ENCODE measurements at places on chromosomes 7 and 10.

DNA sequence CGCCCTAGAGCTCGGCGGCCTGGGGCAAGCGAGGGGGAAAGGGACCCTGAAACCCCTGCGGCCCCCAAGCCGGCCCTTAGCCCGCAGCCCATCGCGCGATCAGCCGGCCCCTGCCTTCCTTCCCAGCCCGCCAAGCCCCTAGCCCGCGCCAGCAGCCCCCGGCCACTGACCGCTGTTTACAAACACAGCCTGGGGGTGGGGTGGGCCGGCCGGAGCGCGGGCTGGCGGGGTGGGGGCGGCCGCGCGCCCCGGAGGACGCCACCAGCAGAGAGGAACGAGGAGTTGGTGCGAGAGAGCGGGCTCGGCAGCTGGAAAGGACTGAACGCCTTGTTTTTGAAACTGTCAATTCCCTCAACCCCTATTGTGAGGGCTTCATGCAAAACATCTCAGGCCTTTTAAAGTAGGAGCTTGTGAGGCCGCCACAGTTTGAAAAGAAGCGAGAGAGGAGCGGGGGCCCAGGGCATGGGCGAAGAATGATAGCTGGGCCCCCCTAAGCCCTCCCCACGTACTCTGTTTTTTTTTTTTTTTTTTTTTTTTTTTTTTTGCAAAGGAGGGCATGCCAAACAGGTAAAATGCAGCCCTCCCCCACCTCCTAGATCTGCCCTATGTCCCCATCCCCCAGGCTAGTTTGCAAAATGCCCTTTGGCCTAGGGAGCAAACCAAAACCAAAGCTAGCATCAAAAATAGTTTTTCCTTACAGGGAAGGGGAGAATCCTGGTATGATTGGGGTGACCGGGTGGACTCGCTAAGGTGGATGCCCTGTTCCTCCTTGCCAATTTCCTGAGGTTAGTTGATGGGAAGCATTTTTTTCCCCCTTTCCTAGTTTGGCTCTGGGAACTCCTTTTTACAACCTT is 15.0 kb downstream of the SKIDA1 start:
- DNase-seq: no peak

DNA sequence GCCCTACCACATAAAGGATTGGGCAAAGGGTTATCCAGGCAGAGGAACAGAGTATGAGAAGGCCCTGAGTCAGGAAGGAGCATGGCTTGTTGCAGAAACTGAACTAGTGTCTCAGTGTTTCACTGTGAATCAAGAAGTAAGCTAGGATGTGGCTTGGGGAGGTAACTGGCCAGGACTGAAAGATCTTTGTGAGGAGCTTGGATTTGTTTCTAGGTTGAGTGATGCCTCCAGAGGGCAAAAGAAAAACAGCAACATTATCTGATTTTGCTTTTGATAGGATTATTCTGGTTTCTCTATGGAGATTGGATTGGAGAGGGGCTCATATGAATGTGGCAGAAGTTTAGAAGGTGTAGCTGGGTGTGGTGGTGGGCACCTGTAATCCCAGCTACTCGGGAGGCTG is 137.9 kb upstream of the HDAC9 start:
- no peak for DNase-seq

DNA sequence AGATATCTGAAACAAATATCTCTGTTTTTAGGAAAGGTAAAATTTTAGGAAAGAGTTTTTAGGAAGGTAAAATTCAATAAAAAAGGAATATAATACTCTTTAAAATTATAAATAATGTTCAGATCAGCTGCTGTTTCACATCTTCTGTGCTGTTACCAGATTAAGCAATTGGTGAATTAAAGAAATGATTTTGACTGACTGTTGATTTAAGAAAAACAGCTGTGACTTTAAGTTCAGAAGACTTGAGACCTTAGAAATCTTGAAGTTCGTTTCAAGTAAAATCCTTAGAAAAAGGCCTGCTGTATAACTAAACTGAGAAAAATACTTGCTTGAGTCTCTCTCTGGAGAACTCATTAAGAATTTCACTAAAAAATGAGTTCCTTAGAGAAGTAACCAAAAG is 250.6 kb downstream of the DOCK4 start:
- DNase-seq: no peak

GRCh38 chr7:79454361-79454960 is 994 bp upstream of the MAGI2 start:
- no peak for DNase-seq

- DNase-seq: no peak
Measured at GRCh38 chr10:74213571-74214162, 62.6 kb downstream of the ADK start.

DNA sequence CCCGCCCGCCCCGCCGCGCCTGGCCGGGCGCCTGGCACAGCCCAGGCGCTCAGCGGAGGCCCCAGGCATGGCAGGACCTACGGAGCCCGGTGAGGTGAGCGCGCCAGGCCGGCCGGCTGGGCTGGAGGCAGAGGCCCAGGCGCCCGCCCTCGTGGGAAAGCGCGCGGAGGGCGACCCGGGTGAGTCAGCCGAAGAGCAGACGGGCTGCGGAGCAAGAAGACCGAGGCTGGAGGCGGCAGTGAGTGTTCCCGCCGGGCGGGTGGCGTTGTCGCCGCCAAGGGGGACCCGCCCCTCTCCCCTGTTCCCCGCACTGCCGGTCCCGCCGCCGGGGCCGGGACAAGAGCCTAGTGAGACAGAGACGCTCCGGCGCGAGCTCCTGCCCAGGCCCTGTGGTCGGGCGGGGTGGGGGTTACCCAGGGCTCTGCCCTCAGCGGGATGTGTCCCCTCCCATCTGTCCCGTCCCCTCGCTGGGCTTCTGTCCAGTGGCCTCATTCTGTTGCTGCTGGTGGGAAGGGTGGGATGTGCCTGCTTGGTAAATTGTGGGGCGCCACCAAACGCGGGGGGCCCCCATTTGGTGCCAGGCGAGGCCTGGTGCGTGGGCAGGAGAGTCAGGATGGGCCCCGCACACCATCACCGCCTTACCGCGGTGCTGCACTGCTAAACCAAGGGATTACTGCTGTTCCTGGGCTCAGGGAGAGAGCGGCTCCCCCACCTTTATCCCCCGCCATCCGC is 17.0 kb upstream of the NODAL start:
- no peak for DNase-seq

DNA sequence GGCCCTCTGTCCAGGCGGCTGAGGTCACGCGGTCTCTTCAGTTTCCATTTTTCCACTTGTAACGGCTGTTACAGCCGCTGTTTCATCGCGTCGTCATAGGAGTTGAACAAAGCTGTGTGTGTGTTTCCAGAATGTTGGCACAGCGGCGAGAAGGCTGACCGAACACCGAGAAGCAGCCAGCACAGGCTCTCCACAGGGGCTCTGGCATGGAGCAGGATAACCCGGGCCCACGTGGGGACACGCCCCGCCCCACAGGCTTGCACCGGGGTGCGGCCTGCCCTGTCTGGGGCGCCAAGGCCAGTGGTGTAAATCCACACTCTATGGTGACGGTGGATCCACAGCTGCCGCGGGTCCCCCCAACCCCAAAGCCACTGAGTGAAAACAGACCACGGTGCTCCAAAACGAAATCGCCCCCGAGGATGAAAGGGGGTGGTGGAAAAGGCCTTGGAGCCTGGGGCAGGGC is 448.2 kb downstream of the DNAJB6 start:
- no peak for DNase-seq

DNA sequence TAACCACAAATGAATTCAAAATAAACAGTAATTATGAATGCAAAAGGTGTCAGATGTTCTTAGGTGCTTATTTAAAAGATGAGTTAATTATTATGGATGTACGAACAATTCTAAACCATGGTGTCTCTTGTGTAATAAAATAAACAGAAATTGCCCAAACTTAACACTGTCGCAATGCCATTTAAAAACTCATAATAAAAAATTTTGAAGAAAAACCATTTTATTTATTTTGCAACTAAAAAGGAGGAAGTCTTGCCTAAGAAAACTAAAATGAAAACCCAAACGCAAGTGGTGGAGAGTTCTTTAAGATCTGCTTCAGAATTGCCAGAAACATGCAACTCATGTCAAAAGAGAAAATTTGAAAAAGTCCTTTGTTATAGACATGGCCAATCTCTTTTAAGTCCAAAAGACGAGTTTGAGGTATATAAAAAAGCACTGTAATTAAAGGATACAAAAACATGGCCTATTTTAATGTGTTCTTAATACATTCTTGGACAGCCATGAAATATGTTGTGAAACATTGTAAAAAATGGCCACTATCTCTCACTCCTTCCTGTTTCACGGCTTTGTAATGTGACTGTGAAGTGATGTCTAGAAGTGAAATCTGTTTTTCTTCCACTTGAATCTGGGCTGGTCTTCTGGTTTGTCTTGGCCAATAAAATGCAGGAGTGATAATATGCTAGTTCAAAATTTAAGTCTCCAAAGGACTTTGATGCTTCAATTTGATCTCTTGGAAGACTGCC is 322.9 kb downstream of the PRPF18 start:
- DNase-seq: no peak

GRCh38 chr7:94660006-94660405 is 4.1 kb upstream of the SGCE start:
- DNase-seq: no peak

DNA sequence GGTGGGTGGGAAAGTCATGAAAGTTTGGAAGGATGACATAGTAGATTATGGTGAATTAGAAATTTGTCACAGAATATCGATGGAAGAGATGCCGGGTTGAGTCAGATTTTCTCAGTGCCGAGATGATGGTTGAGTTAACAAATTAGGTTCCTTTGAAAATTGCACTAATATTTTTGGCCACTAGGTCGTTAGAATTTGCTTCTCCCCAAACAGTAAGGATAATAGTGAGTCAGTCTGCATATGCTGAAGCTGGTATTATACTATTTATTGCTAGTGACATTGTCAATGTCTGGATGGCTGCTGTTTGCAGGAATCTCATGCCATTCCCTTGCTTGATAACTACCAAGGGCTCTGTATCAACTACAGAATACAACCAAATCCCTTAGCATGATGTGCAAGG is 37.7 kb upstream of the MINDY3 start:
- no peak for DNase-seq

- no peak for DNase-seq
Measured at GRCh38 chr10:59708816-59709394, 745 bp downstream of the SLC16A9 start.

- DNase-seq: no peak
Measured at GRCh38 chr7:123439191-123439590, 95.2 kb downstream of the IQUB start.

GRCh38 chr10:71476228-71477011 is 79.7 kb downstream of the CDH23 start:
- no peak for DNase-seq

GRCh38 chr7:47982610-47983009 is 3.2 kb upstream of the HUS1 start:
- DNase-seq: no peak

GRCh38 chr7:82442492-82443035 is 1.0 kb downstream of the CACNA2D1 start:
- DNase-seq: no peak

DNA sequence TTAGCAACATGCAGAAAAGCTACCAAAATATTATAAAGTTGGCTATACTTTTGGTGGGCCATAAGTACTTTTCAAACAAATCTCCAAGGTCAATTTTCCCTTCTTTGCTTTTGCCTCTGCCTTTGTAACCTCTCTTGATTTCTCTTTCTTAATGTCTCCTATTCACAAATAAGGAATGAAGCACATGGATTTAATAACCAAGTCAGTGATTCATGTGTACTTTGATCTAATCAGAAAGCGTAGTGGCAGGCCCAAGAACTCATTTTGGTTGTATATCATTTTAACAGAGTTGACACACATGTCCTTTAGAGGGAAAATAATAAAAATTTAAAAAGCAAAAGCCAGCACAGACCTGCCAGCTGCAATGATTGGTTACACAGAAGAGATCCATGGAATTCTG is 93.7 kb downstream of the FZD1 start:
- DNase-seq: no peak

- no peak for DNase-seq
Measured at GRCh38 chr7:38736138-38736537, 105.0 kb upstream of the AMPH start.

DNA sequence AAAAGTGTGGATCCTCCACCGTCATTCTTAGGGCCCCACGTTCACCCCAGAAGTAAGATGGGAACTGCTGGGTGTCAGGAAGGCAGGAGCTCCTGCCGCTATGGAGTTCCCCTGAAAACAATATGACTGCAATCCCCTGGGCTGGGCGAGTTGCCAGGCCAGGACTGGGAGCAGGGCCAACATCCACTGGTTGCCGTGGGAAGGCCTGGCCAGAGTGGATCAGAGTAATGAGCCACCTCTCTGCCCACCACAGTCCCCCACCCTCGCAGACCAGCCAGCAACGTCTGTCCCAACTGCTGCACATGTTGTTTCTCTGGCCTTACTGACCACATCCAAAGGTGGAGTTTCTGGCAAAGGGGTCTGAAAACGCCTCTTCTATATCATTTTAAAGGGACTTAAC is 86.6 kb downstream of the STRA8 start:
- DNase-seq: no peak

DNA sequence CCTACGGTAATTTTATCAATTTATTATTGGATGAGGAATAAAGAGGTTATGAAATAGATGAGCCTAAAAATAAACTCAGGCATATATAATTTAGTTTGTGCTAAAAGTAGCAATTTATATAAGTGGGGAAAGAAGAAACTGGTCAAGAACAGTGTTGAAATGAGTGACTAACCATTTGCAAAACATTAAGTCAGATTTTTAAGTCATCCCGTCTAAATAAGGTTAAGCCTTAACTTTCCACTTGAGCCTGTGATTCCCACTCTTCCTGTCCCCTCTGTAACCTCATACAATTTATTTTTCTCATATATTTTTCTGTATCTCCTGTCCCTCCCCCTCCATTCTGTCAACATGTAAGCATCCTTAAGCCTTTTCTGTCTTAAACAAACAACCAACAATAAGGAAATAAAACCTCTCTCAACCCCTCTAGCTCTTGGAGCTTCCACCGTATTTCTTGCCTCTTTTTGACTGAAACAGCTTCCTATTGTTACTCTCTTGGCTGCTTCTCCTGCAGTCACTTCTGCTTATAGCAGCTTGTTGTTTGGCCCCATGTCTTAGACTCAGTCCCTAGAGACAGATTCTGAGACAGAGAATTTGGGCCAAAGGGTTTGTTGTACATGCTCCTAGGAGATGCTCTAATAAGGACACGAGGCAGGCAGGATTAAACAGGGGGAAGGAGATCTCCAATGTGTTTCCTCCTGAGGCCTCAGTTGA is 109.7 kb downstream of the GNAI1 start:
- DNase-seq: no peak

GRCh38 chr10:129025787-129026186 is 441.3 kb upstream of the MGMT start:
- DNase-seq: no peak

DNA sequence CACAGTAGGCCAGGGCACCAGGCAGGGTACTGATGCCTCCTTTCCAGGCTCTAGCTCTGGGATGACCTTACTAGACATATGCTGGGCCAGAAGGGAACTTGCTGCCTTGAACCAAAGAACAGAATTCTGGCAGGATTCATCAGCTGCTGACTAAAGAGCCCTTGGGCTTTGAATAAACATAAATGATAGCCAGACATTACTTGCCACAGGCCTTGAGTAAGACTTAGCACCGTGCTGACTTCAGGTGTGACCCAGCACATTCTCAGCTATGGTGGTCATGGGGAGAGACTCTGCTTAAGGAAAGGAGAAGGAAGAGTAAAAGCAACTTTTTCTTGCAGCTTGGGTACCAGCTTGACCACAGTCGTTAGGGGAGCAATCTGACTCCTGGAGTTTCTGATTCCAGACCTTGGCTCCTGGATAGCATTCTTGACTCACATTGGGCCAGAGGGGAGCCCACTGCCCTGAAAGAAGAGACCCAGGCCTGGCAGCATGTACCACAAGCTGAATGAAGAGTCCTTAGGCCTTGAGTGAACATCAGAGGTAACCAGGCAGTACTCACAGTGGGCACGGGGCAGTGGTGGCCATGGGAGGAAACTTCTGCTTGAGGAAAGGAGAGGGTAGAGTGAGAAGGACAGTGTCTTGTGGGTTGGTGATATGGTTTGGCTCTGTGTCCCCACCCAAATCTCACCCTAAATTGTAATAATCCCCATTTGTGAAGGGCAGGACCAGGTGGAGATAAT is 926.1 kb upstream of the SORCS1 start:
- no peak for DNase-seq

All from GM12878 (cell line).